ENCODE measurements at places on chromosomes 11 and 22.

- DNase-seq: no peak
These were observed 156.0 kb upstream of the CADM1 start for GRCh38 chr11:115660030-115660805.

GRCh38 chr22:44686873-44687600, 15.0 kb upstream of the PRR5 start:
- DNase-seq: no peak

DNA sequence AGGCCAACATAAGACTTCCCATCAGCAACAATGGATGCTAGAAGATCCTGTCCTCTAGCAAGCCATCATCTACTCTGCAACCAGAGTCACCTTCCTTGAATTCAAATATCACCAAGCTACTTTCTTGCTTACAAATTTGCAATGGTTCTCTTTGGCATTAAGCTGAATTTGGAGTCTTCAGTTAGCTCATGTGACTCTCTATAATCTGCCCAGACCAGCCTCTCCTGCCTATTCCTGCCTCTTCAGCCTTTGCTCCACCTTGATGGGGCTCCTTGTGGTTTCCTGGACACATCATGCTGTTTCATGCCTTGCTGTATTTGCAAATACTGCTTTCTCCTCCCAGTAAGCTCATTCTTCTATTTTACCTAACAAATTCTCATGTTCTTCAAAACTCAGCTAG, 82.3 kb downstream of the RASSF10 start:
- no peak for DNase-seq

DNA sequence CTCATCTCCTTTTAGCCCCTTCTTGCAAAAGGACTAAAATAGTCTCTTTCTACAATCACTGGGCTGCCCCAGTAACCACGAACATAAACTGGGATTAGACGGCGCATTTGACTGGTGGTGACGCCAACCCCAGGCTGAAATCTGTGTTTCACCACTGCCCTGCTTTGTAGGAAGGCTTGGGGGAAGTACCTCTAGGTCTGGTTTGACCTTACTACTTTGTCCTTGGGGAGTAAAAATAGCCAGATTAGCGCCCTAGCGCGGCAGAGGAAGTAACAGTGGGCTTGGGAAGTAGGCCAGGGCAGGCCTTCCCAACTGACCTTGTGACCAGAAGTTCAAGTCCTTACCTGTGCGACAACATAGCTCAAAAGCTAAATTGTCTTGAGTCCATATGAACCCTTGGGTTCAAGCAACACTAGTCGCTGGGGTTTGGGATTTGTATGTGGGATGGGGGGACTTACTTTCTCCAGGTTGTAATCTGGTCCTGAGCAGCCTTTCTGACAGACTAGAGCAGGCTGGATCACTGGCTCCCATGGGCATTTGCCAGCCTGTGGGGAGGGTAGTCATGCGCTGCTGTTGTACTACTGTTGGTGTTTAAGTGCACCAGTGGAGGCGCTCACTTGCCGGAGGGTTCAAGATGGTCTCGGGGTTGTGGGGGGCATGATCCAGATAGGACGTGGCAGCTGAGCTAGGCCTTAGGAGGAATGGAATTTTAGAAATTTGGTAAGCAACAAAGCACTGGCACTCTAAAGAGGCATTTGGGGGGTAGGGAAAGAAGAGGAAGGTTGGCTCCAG, 953 bp upstream of the PACS1 start:
- DNase-seq: no peak

DNA sequence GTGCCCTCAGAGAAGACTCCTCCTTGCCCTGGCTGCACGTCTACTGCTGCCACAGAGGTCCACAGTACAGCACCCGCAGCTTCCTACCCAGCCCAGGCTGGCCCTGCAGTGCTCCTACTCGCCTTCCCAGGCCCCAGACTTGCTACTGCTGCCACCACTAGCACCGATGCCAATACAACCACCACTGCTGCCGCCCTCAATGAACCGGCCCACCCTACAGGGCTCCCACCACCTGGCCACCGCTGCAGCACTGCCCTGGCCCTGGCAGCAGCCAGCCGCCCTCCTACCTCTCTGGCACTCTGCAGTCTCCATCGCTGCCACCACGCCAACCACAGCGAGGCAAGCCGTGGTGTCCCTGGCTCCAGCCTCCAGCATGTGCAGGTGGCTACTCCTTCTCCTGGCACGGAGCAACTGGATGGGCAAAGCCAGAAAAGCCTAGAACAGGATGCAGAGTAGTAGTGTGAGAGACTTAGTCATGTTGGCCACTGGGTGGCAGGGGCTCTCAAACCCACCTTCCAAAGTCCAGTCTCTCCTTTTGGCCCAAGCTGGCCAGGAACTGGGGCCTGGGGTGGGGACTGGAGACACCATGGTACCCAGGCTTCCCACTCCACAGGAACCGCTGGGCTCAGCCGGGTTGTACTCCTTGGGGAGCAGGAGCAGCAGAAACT, 39.4 kb downstream of the C22orf42 start:
- no peak for DNase-seq

DNA sequence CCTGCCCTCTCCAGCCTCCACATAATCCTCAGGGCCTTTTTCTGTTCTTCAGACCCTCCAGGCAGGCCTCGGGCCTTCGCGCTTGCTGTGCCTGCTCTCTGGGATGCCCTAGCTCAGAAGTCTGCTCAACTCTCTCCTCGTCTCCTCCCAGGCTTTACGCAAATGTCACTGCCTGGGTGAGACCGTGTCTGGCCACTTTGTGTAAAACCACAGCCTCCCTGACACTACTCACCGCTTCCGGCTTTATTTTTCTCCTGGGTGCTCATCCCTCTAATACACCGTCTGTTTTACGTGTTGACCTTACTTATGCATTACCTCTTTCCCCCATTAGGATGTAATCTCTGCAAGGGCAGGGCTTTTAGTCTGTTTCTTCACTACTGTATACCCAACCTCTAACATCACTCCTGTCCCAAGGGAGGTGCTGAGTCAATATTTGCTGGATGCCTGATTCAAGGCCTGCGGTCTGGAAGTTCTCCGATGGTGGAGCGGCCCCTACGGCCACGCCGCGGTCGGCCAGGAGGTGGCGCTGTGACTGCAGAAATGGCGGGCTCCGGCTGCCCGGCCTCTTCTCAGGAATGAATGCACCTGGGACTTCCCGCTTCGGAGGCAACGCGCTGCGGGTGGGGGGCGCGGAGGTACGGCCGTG, 58.2 kb upstream of the THY1 start:
- DNase-seq: peak; percentile 55

- DNase-seq: no peak
These were observed 39.7 kb upstream of the CCDC89 start for GRCh38 chr11:85725510-85726258.

DNA sequence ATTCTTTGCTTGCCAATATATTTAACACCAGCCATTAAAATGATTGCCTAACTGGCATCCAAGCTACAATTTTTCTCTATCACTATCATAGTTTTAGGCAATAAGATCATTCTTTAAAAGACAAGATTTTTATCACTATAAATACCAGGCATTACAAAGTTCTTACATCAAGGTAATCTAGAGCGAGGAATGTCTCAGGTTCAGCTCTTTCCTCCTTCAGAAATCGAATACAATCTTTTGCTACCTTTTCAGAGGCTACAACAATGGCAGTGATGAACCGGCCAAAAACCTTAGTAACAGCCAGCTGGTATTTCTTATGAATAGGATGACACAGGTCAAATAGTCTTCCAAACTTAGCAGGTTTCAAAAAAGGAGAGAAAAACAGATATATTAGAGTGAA, 23.9 kb downstream of the SMC1B start:
- no peak for DNase-seq

GRCh38 chr11:122234257-122234656, 118.2 kb upstream of the BLID start:
- DNase-seq: no peak

- DNase-seq: no peak
These were observed 614 bp downstream of the SELENOM start for GRCh38 chr22:31106731-31107177.

- no peak for DNase-seq
These were observed 62.8 kb upstream of the PRR5 start for GRCh38 chr22:44638971-44639760.

GRCh38 chr11:123719452-123719851, 22.0 kb downstream of the ZNF202 start:
- no peak for DNase-seq

DNA sequence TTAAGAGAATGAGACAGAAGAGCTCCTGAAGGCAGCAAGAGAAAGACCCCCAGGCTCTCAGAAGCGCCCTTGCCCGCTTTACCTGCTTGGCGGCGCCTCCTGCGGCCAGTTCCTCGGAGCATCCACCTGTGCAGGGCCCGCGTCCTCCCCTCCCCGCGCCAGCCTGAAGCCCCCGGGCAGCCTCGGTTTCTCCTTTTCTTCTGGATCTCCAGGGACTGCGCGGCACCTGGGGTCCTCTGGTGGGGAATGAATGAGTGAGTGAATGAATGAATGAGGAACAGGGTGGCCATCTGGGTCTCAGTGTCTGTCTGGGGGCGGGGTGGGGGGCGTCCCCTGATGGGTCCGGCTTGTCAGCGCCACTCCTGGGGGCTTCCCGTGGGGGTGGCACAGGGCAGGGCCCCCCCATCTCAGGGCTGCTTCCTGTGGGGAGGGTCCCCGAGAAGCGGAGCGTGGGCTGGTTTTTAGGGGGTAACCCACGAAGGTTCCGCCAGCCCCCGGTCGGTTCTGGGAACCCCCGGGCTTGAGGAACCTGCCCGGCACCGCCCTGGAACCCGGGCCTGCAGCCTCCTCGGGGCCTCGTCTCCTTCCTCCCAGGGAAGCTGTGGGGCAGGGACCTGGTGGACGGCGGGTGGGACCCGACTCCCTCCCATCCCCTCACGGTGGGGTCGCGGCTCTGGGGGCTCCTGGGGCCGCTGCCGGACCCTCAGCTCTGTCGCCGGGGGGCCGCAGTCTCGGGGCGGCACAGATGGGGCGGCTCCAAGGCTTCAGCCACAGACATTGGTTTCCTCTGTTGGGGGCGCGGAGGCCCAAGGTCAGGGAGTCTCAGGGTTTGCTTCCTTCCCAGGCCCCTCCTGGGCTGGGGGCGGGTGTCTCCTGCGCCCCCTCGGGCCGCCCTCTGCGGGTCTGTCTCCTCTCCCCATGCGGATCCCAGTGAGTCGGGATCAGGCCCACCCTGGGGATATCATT, 8.3 kb upstream of the KRTAP5-7 start:
- DNase-seq: no peak

DNA sequence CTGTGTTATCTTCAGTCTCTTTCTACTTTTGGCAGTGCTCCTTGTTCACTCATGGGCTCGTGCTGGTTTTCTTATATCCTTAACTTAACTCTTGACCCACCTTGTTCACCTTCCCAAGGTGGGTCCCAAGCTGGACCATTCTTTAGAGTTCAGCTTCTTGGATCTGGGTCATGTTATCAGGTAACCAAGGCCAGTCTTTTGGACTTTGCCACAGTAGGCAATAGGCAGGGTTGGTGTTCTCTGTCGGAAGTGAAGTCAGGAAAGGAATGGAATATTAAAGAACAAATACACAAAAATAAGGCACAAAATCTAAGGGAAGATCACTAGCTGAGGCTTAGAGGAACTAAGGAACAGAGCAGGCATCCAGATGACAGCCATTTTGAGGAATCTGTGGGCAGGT, 202.7 kb downstream of the ARHGAP42 start:
- DNase-seq: no peak

- no peak for DNase-seq
These were observed 90.3 kb downstream of the PAX6 start for GRCh38 chr11:31720671-31721365.

- DNase-seq: no peak
These were observed 251.2 kb downstream of the TENM4 start for GRCh38 chr11:79189601-79190000.

DNA sequence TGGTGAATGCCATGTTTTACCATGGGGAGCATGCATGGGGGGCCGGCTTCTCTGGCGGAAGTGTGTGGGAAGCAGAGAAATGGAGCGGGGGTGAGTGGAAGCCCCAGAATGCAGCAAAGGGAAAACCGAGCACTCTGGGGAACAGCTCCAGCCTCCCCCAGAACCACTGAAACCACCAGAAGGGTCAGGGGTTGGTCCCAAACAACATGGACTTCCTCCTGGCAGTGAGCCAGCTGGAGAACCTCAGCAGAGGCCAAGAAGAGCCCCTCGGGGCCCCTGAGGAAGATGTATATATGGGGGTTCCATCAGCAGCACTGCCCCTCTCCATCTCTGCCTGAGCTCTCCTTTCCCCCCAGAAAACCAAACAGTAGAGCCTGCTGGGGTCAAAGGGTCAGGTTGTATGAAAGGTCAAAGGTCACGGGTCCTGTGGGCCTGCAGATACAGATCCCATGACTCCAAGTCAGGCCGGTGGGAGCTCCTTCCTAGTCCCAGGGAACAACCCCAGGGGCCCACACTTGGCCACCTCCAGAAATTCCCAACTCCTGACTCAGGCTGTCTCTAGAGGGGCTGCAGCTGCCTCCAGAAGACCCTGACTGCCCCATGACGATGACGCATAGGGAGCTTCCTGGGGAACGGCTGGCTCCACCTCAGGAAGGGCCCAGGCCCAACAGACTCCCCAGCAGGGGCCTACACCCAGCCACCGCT, 48.5 kb upstream of the TIMP3 start:
- DNase-seq: no peak

DNA sequence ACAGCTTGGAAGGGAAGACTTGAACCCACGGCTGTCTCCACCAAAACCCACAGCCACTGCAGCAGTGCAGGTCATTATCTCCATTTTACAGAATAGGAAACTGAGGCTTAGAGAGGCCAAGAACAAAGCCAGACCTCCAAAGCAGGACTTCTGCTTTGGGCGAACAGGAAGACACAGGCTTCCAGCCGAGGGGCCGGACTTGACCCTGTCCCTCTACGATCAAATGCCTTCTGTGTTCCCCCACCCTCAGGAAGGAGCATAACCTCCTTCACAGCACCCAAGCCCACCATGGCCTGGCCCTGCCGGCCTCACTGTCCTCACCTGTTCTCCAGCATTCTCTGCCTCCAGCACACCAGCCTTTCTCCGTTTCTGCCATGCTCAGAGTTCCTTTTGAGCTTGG, 15.8 kb downstream of the IGLL1 start:
- no peak for DNase-seq

GRCh38 chr11:82494988-82495432, 238.7 kb downstream of the FAM181B start:
- DNase-seq: no peak

DNA sequence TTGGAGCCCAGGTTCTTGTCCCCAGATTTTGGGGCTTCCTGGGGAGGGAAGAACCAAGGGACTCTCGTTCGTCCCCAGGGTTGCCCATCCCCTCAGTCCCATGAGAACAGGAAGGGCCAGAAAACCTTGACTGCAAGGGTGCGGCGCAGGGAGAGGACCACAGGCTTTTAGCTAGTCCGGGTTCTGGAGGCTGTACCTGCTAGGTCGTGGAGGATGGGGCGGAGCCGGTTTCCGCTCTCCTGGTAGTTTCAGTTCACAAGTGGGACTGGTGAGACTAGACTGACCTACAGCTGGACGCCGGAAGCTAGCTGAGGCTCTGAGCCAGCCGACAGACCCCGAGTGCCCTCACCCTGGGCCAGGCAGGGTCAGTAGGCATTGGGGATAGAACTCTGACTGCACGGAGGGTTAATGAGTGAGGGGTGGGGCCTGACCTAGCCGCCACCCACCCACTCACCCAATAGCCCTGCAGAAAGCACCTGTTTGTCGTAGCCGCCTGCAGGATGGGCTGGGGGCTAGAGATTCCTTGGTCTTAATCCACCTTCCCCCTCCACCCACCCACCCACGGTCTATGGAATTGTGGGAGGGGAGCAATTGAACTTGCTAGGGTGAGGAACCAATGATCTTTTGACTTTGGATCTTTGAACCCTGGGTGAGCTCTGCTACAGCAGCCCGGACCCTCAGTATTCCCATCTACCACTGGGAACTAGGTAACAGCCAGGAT, 1.5 kb downstream of the MAFF start:
- no peak for DNase-seq

GRCh38 chr11:20980736-20981135, 311.4 kb downstream of the NELL1 start:
- no peak for DNase-seq

- no peak for DNase-seq
These were observed 501.9 kb downstream of the BRD1 start for GRCh38 chr22:49325531-49326395.

Measured in activated T-helper 1 cell treated with anti-CD3 and anti-CD28 coated beads, Interleukin-2, amount 50 U/mL, for 16 hours (primary cell).